Activated naive CD8-positive, alpha-beta T cell treated with anti-CD3 and anti-CD28 coated beads, Interleukin-2, amount 50 U/mL, for 24 hours (primary cell): ENCODE measurements at places on chromosomes 13 and 19.
A peak's percentile ranks its signal among the peaks of the same experiment; 100 is the strongest.

DNA sequence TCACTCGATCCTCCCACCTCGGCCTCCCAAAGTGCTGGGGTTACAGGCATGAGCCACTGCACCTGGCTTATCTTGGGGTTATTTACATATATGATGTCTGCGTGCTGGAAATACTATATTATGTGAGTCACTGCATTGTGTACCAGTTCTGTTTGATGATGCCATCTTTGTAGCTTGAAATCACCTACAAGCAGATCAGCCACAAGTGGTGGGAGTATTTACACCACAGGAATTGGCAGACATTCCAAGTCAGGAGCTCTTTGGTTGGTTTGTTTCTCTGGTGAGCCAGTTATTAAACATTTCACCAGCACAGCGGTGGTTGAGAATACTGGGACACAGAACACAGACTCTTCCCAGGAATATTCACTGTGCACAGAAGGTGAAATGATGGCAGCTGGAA lies 4.5 kb upstream of the TIMM44 start:
- DNase-seq: no peak

DNA sequence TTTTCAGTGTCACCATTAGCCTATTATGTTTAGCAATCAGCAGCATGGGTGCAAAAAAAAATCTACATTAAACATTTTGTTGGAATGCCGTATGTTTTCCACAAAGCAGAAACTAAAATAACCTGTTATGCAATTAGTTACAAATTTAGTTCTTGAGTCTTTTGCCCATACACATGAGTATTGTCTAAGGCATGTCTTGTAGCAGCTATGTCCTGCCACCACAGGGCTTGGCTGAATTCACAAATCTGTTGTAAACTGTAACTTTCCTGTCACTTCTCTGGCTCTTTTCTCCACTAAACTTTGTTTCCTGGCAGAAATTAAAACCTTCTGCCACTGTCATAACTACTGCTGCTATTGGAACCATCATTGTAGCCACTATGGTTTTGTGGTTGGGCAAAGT lies 277.9 kb upstream of the SPRY2 start:
- no peak for DNase-seq

DNA sequence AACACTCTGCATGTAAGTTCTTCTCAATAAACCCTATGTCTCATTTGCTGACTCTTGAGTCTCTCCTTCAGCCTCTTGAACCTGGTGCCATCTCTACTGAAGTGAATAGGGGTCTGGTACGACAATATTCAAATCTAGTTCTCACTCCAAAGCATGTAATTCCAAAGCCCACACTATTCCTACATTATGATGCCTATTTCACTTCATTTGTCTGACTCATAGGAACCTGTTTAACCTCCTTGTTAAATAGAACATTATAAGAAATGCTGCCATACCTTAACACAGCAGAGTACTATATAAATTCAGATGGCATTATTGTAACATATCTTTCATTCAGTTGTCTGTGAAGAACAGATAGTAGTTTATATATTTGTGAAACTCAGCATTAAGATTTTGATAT lies 67.1 kb downstream of the STARD13 start:
- no peak for DNase-seq

- DNase-seq: no peak
Measured at GRCh38 chr19:2109046-2109864, 12.5 kb downstream of the IZUMO4 start.

DNA sequence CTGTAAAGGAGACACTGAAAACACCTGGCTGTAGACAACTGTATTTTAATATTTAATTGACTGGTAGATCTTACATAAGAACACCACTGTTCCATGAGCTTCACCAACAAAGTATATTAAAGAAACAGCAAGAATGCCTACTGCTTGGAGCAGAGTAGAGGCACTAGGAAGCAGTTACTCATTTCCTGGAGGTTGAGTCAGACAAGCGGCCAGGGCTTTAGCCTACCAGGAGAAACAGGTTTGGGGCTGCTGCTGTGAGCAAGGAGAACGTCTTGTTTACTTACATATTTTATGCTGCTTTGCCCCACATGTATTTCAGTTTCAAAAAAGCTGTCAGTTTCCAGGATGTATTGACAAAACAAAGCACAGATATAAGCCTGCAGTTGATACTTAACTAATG lies 33.4 kb downstream of the ALG5 start:
- DNase-seq: no peak

DNA sequence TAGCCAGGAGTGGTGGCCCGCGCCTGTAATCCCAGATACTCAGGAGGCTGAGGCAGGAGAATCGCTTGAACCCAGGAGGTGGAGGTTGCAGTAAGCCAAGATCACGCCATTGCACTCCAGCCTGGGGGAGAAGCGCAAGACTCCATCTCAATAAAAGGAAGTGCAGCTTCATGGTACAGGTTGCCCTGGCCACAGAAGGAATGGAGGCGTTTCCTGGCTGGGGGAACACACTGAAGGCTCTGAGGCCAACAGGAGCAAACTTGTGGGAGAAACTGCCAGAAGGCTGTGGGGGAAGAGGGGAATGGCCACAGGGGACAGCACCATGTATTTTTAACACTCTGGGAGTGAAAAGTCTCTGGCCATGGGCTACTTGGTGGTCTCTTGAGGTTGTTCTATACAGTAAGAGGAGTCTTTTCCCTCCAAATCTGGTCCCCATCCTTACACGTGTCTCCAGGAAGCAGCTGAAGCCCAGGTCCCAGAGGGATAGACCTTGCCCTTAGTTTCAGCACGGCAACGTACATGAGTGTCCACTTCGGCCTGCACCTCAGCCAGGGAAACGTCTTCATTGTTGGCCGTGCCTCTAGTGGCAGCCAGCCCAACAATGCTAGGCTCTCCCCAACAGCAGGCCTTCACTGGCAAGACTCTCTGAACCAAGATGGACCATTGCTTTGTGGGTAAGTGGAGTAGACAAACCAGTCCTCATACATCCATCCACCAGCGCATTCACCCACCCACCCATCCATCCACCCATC lies 7.4 kb downstream of the MICOS13 start:
- no peak for DNase-seq

DNA sequence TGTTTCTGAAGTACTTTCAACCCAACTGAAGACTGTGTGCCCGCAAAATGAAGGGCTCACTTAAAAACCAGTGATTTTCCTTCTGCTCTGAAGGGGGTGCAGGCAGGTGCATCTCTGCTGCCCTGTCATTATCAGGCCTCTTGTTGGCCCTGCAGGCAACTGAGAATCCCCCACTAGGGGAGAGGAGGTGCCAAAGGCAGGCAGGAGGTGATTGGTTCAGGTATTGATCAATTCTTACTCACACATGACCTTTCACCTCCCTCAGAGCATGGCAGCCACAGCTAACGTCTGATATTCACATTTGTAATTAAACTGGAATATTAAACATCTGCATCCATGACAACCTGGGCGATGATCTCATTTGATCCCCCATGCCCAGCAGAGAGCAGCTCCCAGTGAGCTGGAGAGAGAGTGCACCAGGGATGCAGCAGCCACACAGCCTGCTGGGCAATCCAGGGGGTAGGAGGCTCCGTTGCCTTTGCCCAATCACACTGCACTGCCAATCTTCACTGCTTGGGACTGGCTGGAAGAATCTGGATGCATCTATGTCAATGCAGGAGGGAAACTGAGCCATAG lies 267.9 kb upstream of the TSHZ3 start:
- DNase-seq: no peak

DNA sequence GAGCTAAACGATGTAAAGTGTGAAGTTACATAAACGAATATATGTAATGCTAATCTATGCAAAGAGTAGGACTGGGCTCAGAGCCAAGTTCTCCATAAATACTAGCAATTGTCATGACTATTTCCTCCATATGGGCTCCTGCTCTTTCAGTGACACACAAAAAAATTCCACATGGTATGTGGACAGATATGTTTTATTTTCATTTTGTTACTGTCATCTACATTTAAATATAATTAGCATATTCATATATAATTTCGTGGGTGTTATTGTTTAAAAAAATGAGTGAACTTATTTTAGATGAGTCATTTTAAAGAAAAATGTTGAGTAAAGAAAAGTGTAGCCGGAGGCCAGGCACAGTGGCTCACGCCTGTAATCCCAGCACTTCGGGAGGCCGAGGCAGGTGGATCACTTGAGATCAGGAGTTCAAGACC lies 5.0 kb upstream of the IGSF23 start:
- DNase-seq: no peak

DNA sequence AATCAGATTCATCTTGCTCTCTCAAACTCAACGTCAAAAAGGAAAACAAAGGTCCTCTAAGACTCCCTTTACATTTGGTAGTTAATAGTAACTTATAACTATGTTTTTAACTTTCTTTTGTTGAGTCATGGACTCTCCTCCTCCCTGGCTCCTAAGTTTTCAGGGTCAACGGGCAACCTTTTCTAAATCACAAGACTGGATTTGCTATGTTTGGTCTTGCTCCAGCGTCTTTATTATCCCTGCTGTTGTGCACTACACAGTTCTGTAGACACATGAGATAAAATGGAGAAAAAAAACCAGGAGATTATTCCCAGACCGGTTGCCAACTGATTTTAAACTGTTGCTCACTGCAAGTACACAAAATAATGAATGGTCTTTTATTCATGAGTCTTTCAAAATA lies 1.9 kb upstream of the ITM2B start:
- no peak for DNase-seq

DNA sequence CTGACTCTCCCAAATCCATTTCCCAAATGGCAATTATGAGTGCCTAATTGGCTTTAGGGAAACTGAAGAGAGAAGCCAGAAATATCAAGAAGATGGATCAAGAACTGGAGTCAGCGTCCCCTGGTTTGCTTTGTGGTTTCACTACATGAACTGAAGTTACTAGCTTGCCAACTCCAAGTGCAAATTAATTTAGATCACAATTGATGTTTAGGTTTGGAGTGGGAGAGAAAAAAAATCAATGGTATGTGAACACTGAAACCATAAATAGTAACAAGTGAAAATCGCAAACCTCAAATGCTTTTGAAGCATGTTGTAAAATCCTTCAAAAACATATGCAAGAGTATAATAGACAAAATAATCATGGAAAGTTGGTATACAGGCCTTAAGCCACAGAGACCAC lies 1528.6 kb upstream of the SLC10A2 start:
- no peak for DNase-seq

GRCh38 chr19:46637224-46637623 lies 1.2 kb upstream of the GNG8 start:
- DNase-seq: no peak

- no peak for DNase-seq
Measured at GRCh38 chr13:41332829-41333228, 21.8 kb downstream of the NAA16 start.

DNA sequence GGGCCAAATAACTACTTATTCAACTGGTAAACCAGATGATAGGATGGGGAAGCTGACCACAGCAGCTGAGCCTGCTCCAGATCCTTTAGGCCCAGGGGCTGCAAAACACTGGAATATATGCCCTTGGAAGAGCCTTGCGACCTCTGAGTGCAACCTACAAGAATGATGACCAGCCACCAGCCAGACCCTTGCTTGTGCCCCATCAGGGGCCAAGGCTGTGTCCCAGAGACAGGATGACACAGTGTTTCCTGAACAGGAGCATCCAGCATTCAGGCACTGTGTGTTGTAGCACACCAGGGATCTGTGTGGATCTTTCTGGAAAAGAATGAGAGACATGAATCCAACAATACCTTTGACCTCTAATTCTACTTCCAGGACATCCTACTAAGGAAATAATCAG lies 14.5 kb downstream of the GJA3 start:
- DNase-seq: no peak

DNA sequence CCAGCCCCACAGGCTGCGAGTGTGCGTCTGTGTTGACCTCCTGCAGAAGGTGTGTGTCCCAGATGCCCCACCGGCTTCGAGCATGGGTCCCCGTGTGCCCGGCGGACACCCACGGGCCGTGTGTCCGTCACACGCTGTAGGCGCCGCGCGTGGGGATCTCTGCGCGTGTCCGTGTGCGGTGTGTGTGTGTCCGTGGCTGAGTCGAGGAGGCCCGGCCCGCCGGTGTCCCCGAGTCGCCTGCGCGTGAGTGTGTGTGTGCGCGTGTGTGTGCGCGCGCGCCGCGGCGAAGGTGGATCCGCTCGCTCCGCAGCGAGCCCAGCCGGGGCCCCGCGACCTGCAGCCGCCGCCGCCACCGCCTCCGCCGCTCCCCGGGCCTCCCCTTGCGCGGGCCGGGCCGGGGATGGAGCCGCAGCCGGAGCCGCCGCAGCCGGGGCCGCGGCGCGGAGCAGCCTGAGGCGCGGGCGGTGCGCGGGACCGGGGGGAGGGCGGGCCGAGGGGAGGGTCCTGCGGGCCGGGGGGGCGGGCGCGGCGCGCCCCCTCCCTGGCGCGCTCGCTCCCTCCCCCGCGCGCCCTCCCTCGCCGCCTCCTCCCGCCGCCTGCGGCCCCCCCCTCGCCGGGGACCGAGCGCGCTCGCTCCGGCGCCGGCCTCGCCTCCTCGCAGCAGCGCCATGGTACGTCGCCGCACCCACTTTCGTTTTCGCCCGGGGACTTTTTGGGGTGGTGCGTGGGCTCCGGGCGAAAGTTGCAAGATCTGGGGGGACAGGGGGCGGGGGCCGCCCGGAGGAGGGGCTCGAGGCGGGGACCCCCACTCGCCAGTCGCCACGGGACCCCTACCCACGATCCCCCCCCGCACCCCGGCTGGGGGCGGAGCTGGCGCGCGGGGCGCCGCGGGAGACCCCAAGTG lies 7.1 kb upstream of the NFIC start:
- peak; percentile 61 for DNase-seq
